ENCODE measurements at places on chromosomes 7 and 10.

GRCh38 chr7:367351-367901, 77.5 kb downstream of the FOXL3 start:
- DNase-seq = no peak

DNA sequence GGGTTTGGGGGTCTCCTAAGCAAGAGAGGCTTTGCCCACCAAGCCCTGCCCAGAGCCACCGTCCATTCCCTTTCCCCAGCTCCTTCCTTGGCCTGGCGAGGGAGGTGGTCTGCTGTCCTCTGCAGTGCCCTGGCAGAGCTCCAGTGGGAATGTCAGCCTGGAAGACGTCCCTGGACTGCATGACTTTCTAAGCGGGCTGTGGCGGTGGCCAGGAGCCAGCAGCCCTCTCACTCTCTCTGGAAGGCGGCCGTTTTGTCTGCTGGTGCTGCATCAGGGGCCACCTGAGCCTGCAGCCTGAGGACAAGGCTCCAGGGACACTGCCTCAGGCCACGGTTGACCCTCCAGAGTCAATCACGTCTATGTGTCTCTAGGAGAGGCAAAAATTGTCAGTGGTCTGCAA, 271.0 kb downstream of the SKAP2 start:
- no peak for DNase-seq

DNA sequence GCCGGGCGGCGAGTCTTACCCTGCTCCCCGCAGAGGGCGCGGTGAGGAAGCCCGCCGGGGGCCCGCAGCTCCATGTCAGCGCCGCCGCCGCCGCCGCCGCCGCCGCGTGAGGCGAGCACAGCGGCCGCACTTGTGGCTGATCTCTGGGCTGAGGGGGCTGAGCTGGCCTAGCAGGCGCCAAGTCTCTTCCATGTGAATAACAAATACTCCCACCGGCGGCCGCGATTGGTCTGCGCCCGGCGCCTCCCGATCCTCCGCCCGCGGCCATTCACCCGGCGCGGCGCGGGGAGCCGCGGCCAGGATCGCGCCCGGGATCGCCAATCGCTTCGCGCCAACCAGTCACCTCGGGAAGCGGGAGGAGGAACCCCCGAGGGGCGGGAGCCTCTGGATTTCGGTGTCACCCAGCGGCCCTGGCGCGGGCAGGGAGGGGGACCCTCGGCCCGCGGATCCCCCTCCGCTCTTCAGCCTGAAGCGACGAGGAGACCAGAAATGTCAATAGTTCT, at the start of gene GRM8:
Gene GRM8, minus strand, starts transcription at position 164 of the 503 bp plus-strand sequence.
- DNase-seq = peak; percentile 42

DNA sequence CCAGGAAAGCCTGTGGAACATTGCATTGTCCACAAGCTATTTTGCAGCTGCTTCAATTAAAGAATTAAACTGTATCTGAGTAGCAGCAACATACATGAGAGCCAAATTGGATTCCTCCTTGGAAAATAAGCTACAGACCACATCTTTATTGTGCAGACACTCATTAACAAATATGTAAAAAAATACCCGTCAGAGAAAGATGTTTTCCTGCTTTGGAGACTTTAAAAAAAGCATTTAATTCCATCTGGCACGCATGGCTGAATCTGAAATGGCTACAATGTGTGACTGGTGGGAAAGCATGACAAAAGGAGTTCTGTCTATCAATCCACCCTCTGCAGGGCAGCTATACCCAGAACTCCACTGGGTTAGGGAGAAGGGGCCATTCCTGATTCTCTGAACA, 73.1 kb upstream of the HPS1 start:
- no peak for DNase-seq

DNA sequence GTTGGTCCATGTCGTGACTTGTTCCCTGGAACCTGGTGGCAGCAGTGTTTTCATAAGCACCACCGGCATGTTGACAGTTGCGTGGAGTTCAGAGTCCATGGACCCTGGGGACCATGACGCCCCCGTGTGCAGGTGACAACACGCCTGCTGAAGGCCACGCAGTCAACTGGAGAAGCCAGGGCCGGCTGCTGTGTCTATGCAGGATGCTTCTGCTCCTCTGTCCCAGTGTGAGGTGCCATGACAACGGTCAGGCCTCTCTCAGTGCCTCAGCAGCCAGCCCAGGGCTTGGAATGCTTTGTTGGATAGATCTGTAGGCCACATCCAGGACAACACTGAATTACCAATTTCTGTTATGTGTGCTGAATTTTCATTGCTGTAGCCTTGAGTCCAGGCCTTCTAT, 10.7 kb upstream of the VIPR2 start:
- no peak for DNase-seq

DNA sequence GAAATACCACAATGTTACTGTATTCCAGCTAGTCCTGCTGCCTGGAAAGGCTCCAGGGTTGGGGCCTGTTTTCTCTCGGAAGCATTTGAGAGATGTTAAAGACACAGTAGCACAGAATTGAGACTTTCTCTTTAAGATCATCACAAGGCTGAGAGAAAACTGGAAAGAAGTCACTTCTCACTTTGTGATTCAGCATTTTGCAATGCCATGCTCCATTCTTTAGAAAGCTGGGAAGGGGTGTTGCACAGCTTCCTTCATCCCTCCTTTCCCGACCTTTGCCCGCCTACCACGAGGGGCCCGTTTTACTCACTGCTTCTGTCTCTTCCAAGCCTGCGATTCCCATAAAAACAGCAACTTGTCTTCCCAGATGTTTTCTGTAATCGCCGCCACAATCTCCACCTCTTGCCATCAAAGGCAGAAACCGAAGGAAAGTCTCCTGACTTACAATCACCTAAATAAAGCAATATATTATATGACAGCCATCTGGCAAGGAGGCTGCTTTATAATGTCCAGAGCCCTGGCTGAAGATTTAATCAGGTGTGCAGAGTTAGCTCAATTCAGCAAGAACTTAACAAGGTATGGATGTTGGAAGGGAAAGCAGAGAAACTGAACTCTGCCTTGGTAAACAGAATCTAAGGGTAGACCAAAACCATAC, 18.9 kb downstream of the NOD1 start:
- DNase-seq = no peak

DNA sequence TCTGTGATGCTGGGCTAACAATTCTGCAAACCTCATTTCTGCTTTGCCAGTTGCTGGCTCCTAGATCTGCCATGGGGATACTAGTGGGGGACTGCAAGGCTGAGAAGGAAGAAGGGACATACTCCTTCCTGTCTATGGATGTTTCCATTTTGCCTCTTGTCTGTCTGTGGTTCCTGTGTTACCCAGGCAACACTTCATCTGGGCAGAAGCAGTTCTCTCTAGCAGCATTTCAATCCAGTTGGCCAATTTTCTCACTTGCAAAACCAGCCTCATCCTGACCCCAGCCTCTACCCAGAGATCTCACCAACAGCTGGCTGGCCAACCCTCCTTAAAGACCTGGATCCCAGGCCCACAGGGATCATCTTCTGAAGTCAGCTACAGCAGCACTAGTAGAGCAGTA, 131.7 kb downstream of the DOCK4 start:
- no peak for DNase-seq

DNA sequence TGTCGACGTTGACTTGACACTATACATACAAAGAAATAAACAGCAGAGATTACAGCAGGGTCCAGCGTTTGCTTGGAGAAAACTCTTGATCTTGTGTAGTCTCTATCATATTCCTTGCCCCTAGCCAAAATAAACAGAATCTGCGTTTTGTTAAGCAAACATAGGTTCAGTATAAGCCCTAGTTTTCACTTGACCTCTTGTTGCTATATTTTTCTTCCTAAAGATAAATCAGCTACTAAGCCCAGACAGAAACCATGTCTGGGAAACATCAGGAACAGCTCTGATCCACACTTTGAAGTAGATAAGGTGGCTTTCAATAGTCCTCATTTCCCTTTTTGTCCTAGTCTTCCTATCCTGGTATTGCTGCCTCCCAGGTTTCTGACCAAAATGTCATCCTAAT, 328.2 kb upstream of the MAGI2 start:
- DNase-seq = no peak

DNA sequence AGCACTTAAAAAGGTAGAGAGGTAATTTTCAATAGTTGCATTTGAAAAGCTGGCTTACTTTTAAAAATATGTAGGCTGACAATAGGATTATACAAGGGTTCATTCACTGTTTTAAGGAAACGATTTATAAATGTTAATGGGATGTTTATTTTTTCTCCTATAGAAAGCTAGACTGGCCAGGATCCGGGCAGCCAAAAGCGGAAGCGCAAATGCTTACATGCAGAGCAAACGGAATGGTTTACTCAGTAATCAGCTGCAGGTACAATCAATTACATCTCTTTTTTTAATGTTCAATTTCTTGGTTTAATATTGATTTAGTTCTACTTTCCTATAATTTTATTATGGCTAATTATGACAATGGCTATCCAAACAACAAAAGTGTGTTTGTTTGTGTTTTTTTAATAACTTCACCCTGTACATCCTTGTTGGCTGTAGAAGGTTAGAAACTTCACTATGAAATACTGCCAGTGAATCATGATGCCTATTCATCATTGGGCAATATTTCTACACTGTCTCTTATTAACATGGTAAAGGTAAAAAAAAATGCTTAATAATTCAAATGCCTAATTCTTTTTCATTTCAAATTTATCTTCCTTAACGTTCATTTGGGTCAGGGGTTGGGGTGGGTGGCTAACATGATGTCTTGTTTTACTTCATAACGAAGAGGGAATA, 116.4 kb downstream of the TSPAN12 start:
- no peak for DNase-seq

GRCh38 chr10:130432271-130432670, 296.1 kb downstream of the GLRX3 start:
- DNase-seq = no peak

- DNase-seq = no peak
These were observed 1.1 kb upstream of the ZNF503 start for GRCh38 chr10:75402486-75403143.

- DNase-seq = peak; percentile 72
These were observed 43.8 kb downstream of the CYTH3 start for GRCh38 chr7:6228361-6229229.

- DNase-seq = no peak
These were observed 4.4 kb downstream of the FAM3C start for GRCh38 chr7:121391686-121392085.
